Diencephalon (tissue), 1 donor: ENCODE measurements at places on chromosomes 16 and 17. TPM values are rescaled to one million over a fixed set of nuclear protein-coding genes. Genes with fewer than 3 reads are reported as not detected.

SMIM22 gene
- not detected for total RNA-seq

HNF1B gene
- total RNA-seq = not detected

C16orf86 gene
- 2.5 TPM for total RNA-seq

CCL3 gene
- 1.6 TPM for total RNA-seq

HAS3 gene
- total RNA-seq = 12.0 TPM

SOX8 gene
- 49.4 TPM for total RNA-seq

SBK1 gene
- 22.4 TPM for total RNA-seq

RBFOX1 gene
- 68.7 TPM for total RNA-seq
